Mesothelial cell of epicardium (in vitro differentiated cells): ENCODE measurements at places on chromosomes 5 and 9.

DNA sequence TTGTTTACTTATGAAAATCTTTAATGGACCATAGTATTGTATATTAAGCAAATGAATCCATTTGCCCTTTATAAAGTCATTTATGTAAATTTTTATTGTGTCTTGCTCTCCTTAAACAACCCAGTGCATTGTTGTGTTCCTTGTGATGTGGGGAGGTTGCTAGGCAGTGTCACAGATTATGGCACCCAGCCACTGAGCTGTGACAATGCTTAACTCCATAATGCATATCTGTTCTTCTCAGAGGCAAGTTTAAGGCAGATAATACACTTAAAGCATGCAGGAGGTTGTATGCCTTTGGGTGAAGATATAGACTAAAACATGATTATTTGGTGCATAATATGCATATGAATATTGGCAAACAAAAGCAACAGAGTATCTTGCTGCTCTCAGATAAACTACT is 269.6 kb upstream of the RIOK2 start:
- no peak for DNase-seq

GRCh38 chr5:73531356-73531755 is 33.1 kb downstream of the BTF3 start:
- DNase-seq, result no peak

GRCh38 chr5:10157085-10157669 is 92.5 kb downstream of the ATPSCKMT start:
- DNase-seq, result no peak

- no peak for DNase-seq
Observed at GRCh38 chr9:129245276-129245675, 67.2 kb upstream of the IER5L start.

DNA sequence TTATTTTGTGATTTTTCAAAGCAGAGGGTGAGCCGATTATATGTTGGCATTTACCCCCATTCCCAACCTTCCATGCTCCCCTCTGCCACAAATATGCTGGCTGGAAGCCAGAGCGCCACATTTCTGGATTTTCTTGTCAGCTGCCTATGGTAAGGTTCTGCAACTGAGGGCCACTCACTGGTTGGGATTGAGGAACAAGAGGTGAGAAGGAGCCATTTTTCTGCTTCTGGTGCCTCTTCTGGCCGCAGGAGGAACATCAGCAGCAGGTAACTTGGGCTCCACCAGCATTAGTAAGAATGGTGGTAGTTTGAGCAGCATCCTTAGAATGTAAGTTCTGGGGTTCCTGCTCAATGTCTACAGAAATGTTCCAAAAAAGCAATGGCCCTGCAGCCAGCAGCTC is 159.5 kb upstream of the MAST4 start:
- no peak for DNase-seq

DNA sequence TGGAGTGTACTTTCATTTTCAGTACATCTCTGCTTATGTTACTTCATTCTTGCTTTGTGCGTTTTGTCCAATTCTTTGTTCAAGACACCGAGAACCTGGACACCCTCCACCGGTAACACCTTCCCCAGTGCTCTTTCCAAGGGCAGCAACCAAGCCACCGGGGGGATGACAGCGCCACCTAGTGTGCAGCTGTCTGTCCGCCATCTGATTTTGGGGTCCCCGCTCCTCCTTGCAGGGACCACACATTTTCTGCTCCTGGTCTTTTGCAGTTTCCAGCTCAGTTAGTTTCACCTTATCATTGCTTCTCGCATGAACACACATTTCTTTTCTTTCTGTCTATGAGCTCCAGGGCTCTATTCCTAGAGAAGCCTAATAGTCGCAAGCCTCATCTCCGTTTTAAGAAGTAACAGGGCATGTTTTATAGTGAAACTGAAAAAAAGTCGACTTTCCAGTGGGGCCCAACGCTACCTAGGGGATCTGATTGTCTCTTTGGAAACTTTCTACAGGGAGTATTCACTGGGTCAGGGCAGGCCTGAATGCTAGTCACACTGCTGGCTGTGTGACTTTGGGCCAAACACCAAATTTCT is 152.1 kb downstream of the FSTL4 start:
- no peak for DNase-seq

DNA sequence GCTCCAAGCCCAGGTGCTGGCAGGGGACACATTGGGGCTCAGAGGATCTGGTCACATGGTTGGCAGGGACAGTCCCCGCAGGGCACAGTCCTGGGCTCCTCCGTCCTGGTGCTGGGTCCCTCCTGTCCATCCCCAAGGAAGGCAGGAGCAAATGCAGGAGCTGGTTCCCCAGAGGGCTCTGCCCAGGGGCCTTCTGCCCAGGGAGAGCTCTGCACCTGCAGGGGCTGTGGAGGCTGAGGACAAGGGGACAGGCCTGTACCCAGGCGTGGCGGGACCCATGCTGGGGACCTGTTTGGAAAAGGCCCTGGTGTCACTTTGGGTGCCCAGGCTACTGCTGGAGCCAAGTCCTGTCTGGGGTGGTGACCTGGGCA is 7.2 kb downstream of the SPATA31E1 start:
- no peak for DNase-seq

- DNase-seq, result no peak
Observed at GRCh38 chr5:116650544-116650943, 75.9 kb upstream of the SEMA6A start.

GRCh38 chr9:137270929-137271695 is 6.4 kb upstream of the TOR4A start:
- no peak for DNase-seq

DNA sequence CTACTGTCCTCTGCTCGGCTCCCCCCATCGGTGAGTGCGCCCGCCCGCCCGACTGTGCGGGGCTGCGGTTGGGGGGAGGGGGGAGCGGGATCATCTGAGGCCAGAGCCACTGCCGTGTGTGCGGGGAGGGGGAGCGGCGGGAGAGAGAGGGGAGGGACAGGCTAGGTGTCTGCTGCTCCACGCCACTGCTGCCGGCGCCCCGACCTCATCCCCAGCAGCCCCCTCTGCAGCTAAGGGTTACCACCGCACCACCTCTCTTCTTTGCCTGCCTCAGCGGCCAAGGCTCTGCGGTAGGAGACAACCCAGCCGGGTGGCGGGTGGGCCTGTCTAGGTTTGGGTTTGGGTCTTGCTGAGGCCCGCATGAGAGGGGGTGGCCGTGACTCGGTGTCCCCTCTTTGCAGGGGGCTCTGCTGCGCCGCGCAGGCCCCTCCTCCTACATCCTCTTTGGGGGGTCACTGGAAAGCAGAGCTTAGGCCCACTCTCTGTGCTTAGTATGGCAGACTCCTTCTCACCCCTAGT is 670 bp upstream of the PURA start:
- peak; percentile 43 for DNase-seq

- DNase-seq, result no peak
Observed at GRCh38 chr5:163506095-163506457, 657 bp downstream of the MAT2B start.

DNA sequence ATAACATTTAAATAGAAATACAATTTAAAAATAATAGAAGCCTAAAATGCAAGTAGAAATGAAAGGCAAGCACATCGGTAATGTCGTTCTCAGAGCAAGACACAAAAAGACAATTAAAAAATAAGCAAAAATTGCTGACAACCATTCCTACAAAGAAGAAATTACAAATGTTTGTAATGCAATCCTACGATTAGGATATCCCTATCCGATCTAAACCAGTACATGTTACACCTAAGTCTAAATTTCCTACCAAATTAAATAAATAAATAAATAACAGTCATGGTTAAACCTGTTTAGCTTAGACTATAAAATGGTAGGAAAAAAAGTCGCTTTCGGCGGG is 90.0 kb downstream of the ANXA2R start:
- no peak for DNase-seq

GRCh38 chr5:157188270-157188669 is 7.6 kb downstream of the ITK start:
- DNase-seq, result no peak

GRCh38 chr5:106094204-106094607 is 1576.5 kb downstream of the EFNA5 start:
- DNase-seq, result peak; percentile 55

DNA sequence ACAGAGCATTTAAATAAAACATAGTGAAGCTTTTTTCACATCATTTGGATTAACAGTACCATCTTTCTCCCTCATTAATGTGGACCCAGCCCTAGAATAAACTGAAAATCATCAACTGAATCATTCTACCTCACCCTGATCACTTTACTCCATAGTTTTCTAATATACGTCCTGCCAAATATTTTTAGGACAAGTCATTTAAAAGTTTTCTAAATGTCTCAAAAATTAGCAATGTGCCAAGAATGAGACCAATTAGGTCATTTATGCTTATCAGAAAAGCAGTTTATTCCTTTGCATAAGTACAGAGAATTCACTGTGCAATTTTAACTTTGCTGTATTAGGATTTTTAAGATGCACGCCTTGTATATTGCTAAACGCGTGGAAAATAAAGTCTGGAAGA is 284.4 kb downstream of the PIK3R1 start:
- DNase-seq, result no peak

DNA sequence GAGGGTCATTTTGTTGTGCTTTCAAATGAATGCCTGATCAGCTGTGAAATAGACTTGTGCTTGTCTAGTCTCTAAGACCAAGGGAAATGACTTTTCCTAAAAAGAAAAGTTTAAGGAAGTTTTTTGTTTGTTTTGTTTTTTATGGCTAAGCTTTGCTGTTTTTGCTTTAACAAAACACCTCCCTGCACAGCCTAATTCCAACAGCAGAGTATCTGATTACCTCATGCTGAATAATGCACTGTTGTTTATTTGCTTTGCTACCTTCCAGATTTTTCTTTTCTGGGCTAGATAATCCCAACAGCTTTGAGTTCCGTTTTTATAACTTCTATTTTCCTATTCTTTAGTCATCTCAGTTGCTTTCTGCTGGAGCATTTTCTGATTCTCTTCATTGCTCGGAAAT is 95.8 kb downstream of the AOPEP start:
- DNase-seq, result no peak
